ENCODE measurements at places on chromosomes 3 and 15.

DNA sequence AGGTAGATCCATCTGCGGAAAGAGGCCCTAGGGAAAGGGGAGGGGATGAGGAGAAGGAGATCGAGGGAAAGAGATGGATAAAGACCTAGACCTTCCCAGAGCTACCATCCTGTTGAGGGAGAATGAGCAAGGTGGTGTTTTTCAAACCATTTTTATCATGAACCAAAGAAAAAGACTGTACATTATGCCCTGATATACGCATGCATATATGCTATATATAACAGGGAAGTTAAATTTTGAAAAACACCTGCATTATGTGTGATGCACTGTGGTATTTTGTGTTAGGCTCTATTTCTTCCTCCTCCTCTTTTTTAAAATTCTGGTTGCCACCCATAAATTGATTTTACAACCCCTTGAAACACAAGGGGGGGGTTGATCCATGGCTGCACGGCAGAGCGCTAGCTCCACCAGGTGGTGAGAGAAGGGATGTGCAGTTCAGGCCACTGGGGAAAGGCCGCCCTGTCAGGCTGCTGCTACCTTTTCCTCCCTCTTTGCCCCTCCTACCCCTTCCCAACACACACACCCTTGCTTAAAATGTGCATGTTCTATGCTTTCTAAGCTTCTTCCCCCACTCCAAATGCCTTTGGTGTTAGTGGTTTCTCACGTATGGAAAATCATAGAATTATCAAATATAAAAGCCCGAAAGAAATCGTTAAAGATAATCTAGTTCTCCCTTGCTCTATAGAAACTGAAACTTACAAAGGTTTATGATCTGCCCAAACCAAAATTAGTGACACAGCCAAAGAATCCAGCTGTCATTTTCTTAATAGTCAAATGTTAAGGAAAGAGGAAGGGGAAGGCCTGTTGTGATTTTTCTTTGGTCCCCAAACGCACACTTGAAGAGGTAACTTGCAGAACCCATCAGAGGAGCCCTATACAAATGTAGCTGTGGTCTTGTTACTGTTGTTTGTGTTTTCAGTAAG lies 262.0 kb upstream of the UMPS start:
- DNase-seq = peak; percentile 76

GRCh38 chr3:161263057-161263456 lies 41.9 kb downstream of the NMD3 start:
- no peak for DNase-seq

DNA sequence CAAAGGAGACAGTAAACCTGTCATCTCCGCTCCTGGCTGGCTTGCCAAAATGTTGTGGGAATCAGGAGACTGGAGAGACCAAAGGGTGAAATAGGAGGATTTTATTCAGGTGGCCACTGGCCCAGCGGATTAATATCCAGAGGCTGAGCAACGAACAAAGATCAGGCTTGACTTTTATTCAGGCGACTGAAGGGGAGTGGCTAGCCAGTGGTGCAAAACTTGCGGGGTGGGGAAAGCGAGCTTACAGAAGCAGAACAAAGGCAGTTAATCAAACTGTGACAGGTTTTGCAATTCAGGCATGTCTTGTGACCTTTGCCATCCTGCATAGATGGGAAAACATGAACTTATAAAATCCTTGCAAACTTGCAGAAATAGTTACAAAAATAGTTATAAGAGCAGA lies 19.8 kb upstream of the ACAD9 start:
- no peak for DNase-seq

DNA sequence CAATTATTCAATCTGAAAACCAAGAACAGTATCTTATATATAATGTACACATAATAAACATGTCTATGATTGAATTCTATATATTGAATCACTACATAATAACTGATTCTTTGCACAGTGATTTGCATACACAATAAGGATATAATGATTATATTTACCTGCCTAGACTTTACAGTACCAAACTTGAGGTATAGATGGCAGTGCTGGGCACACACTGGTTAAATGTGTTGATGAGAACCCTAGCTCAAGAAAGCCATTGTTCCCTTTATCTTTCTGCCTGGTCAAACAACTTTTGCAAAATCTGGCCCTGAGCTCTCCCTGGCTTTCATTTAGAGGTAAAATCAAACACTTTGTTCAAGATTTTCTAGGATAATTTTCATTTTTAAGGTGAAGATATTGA lies 697.7 kb downstream of the TUSC7 start:
- DNase-seq = no peak

DNA sequence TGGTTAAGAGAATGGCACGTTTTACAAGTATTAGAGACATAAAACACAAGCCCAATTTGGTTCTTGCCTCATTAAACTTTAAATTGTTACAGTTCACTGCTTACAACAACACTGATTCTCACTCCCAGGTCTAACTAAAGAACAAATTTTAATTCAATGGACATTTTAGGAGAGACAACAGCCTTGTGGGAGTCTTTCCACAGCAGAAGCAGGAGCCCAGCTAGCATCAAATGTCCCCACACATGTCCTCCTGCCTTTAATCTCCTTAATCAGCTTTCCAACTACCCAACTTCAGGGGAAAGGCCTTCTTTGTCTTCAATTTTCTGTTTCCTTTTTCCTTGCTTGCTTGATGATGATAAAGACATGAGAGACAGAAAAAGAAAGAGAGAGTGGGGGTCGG lies 287.8 kb upstream of the WNT5A start:
- no peak for DNase-seq

GRCh38 chr3:195868866-195869412 lies 39.4 kb downstream of the TNK2 start:
- DNase-seq = no peak

GRCh38 chr3:178146406-178146831 lies 389.8 kb upstream of the KCNMB2 start:
- DNase-seq = no peak

- no peak for DNase-seq
Observed at GRCh38 chr3:86934851-86935250, 56.1 kb downstream of the VGLL3 start.

- DNase-seq = no peak
Observed at GRCh38 chr3:59425942-59426341, 376.1 kb upstream of the CFAP20DC start.

- no peak for DNase-seq
Observed at GRCh38 chr3:59388555-59389270, 338.9 kb upstream of the CFAP20DC start.

- no peak for DNase-seq
Observed at GRCh38 chr15:33553157-33553556, 242.4 kb downstream of the RYR3 start.

- no peak for DNase-seq
Observed at GRCh38 chr3:157695586-157695985, 192.4 kb upstream of the VEPH1 start.

DNA sequence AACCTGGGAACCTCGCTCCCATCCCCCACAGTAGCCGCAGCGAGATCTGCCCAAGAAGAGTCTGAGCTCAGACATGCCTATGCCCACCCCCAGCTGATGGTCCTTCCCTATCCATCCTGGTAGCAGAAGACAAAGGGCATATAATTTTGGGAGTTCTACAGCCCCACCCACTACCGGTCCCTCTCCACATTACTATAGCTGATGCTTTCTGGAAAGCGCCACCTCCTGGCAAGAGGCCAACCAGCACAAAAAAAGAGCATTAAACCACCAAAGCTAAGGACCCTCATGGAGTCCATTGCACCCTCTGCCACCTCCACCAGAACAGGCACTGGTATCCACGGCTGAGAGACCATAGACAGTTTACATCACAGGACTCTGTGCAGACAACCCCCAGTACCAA lies 168.4 kb downstream of the MEGF11 start:
- DNase-seq = no peak

- no peak for DNase-seq
Observed at GRCh38 chr3:16298891-16299290, 33.9 kb downstream of the OXNAD1 start.

DNA sequence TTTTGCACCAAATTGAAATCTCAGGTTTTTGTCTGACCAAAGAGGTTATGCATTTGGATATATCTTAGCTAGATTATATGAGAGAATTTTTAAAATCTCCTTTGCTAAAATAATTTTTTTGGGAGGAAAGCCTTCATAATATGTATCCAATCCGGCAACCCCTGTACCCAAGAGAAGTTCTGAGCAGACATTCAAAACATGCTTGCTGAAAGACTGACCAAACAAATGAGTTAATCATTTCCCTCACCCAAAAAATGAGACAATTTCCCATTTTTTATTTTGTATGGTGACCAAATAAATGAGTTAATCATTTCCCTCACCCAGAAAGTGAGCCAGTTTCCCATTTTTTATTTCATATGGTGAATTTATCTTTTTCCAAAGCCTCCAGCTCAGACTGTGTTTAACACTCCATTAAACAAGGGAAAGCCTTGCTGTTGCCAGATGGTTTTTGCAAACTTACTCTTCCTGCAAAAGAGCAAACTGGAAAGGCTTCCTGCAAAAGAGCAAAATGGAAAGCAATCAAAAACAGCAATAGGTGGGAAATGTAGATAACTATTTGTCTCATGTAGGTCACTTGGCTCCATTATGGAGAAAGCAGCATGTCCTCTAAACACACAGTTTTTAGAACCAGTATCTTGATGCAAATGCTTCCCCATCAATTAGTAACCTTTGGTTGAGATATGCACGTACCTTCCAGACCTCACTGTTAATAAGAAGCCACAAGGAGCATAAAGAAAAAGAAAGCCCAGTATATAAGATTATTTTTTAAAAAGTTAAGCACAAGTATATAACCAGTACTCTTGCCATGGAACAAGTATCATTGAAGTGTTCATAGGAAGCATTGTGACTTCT lies 78.4 kb upstream of the OSTN start:
- DNase-seq = no peak

GRCh38 chr3:171783626-171784025 lies 26.7 kb downstream of the PLD1 start:
- DNase-seq = no peak

GRCh38 chr15:78998526-78998925 lies 53.7 kb upstream of the CTSH start:
- no peak for DNase-seq

DNA sequence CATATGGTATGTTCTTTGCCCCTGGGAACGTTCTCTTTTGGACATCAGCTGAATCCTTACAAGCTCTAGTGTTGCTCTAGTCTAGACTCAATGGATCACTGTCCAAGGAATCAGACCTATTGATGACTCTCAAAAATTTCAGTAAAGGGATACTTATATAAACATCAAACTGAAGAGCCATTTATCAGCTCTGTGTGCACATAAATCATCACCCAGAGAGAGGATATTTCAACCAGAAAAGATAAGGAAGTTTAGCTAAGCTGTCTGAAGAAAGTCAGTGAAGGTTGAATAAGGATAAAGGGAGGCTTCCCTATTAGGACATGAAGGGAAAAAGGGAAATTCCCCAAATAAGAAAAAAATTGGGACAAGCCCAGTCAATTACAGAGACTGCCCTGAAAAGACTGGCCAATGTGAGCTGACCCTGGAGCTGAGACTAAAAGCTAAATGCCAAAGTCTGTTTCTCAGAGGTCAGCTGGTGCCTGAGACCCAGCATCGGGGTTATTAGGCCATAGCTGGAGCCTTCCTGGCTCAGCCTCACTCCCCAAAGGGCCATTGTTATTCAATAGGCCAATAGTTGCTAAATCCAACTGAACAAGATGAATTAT lies 424.1 kb upstream of the THBS1 start:
- DNase-seq = no peak

- DNase-seq = no peak
Observed at GRCh38 chr15:74228723-74229081, 7.4 kb upstream of the CCDC33 start.

DNA sequence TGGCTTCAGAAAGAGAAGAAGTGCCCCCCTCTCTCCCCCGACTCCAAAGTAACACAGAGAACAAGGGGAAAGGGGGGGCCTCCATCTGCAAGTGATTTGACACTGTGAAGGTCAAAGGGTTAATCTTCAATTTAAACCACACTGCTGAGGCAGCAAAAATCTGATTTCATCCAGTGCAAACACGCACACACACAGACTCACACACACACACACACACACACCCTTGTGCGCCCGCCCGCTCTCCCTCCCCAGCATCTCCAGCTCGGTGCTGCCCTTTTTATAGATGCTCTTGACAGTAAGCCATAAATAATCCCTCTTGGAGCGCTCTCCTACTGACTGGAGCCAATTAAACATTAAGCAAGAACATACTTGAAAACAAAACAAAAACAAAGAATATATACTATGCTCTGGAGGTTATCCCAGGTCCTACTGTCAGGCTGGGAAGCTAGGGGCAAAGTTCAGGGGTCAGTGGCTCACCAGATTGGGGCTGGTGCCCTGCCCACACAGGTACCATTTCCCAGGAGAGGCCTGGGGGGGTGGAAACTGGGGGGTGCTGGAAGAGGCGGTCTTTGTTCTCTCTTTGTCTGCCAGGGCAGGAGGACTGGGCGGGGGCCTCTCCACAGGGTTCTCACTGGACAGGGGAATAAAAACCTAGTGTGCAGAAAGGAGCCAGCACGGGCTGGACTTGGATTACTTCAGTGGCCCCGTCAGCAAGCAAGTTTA lies 16.3 kb downstream of the BMF start:
- DNase-seq = peak; percentile 61

Measured in AG08396 (cell line).